ENCODE measurements at places on chromosomes 4 and X.
A peak's percentile ranks its signal among the peaks of the same experiment; 100 is the strongest.

DNA sequence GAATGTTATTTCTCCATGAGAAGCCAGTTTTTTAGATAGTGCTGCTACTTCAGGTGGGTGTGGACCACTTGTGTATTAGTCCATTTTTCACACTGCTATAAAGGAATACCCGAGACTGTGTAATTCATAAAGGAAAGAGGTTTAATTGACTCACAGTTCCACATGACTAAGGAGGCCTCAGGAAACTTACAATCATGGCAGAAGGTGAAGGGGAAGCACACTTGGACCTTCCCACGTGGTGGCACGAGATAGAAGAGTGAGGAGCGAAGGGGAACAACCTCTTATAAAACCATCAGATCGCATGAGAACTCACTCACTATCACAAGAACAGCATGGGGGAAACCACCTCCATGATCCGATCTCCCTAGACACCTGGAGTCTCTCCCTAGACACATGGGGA is 3.4 kb upstream of the PPID start:
- DNase-seq: no peak

GRCh38 chr4:106569146-106570031 is 200.8 kb upstream of the GIMD1 start:
- DNase-seq: no peak

DNA sequence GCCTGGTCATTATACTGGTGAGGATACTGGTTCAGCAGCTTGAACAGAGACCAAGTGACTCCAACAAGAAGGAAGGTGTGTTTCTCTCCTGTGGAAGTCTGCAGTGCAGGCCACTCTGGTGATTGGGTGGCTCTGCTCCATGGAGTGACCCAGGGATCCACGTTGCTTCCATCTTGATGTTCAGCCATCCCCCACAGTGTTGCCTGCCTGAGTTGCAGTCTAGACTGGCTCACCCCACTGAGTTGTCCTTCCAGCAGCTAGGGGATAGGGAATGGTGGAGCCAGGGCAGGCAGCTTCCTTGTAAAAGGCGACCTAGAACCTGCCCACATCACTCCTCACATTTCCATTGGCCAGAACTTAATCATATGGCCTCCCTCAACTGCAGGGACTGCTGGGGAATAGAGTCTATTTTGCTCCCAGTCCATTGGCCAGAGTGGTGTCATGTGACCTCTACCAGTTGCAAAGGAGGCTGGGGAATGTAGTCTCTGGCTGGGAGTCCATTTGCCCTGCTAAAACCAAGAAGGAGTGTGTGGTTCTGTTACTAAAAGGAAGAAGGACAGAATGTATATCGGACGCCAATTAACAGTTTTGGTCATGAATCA is 8.0 kb downstream of the MAN2B2 start:
- DNase-seq: no peak

DNA sequence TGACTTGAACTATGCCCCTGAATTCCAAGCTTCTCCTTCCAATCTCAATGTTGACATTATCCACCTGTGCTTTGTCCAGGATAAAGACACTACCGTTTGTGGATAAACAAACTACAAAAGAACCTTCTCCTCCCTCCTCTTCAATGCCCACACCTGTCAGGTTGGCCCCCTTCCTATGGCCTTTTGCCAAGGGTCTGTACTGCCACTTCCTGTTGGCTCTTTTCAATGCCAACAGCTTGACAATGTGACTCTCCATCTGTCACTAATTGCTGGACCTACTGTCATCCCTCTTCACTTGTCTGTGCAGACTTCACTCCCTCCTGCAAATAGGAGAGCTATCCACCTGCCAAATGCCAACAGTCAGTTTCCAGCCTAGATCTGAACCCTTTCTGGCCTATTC is 35.8 kb upstream of the MID1 start:
- DNase-seq: no peak

- peak; percentile 45 for DNase-seq
Observed at GRCh38 chrX:150730719-150731118, 37.5 kb downstream of the MTMR1 start.

DNA sequence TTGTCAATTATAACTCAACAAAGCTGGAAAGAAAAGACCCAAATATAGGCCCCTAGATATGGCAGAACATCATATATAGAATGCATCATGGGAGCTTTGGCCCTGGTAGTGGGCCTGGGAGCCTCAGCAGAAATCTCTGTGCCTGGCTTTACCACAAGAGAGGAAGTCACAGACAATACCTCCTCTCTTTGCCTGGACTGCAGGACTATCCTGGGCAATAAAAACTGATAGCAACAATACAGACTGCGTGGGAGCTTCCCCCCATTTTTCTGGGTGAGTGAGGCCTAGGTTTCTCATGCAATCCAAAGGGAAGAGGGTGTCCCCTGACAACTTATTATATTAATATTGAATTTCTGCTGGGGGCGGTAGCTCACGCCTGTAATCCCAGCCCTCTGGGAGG is 64.0 kb upstream of the NFKB1 start:
- DNase-seq: no peak

GRCh38 chr4:28211676-28212470 is 1351.2 kb downstream of the STIM2 start:
- peak; percentile 17 for DNase-seq
